ENCODE measurements at places on chromosomes 13 and 19. TPM values are rescaled to one million over a fixed set of nuclear protein-coding genes. Genes with fewer than 3 reads are reported as not detected.

DNA sequence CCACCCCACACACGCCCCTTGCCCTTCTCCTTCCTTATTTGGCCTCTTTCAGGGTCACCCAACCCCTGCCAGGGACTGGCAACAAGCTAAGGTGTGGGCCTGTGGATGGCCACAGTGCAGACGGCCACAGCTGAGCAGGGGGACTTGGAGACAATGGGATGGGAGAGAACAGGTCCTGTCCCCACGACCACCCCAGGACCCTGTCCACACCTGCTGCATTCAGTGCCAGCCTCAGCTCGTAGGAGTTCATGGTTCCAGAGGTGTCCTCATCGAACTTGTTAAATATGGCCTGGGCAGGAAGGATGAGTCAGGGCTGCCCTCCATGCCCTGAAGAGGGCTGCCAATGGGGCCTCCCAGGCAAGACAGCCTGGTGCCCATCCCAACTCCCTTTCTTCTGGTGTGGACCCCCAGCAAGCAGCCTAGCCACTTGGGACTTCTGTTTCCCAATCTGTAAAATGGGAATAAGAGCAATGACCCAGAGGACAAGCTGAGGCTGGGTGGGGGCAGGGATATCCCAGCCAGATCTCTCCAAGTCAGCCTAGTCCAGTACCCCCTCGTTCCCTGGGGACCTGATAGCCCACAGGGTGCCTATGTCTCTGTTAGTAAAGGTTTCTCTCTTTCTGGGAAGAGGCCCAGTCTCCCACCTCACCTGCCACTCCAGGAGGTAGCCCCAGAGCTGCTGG, 10.6 kb downstream of the CAPN12 start:
- peaks cover 9% of the 10 kb centered on the region for H3K36me3 ChIP-seq
- no peak for DNase-seq
- peak overlapping the region; percentile 88 for H3K27ac ChIP-seq
- H3K4me1 ChIP-seq = peaks cover 11% of the 10 kb centered on the region
- peaks cover 10% of the 10 kb centered on the region for H3K27me3 ChIP-seq
- no peak overlapping the region for H3K4me3 ChIP-seq

- DNase-seq = no peak
- H3K36me3 ChIP-seq = peaks cover 10% of the 10 kb centered on the region
- no peaks in the 10 kb centered on the region for H3K27me3 ChIP-seq
- H3K27ac ChIP-seq = peak overlapping the region; percentile 91
Measured at GRCh38 chr13:98326291-98326690, 149.2 kb upstream of the RNF113B start.

DNA sequence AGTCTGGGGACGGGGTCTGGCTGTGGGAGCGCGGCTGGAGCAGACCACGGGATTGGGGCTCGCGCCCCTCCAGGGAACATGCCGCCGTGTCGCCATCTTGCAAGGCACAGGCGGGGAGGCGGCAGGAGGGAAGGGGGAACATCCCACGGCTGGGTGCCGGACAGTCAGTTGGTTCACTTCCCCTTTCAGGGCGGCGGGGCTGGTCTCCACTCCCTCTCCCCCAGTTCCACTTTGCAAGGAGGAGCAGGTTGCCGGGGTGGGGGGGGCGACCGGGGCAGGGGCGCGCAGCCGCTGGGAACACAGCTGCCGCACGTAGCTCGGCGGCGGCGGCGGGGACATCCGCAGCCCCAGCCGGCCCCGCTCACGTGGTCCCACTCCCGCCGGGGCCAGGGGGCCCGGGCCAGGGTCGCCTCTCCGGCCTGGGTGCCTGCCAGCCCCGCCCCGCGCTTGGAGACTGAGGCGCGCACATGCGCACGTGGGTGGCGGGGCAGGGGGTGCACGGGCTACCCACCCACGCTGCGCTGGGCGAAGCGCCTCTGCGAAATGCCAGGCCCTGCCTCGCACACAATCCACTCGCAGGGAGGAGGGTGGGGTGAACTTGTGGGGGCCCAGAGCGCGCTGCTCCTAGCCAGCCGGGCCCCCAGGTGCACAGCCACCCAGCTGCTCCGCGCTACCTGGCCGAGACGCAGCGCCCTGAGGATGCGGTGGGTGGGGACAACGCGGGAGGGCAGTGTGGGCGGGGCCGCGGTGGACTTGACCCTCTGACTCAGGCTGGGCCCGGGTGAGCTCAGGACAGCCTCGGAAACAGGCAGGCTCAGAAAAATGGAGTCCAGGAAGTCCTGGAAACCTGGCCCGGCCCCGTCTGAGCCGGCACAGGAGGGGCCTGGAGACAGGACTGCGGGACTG, 6.4 kb downstream of the KLF16 start:
- no peaks in the 10 kb centered on the region for H3K36me3 ChIP-seq
- peaks cover 18% of the 10 kb centered on the region for H3K4me1 ChIP-seq
- H3K4me3 ChIP-seq = peak overlapping the region; percentile 74
- H3K27me3 ChIP-seq = peaks cover 10% of the 10 kb centered on the region
- DNase-seq = no peak
- peak overlapping the region; percentile 76 for H3K27ac ChIP-seq

DNA sequence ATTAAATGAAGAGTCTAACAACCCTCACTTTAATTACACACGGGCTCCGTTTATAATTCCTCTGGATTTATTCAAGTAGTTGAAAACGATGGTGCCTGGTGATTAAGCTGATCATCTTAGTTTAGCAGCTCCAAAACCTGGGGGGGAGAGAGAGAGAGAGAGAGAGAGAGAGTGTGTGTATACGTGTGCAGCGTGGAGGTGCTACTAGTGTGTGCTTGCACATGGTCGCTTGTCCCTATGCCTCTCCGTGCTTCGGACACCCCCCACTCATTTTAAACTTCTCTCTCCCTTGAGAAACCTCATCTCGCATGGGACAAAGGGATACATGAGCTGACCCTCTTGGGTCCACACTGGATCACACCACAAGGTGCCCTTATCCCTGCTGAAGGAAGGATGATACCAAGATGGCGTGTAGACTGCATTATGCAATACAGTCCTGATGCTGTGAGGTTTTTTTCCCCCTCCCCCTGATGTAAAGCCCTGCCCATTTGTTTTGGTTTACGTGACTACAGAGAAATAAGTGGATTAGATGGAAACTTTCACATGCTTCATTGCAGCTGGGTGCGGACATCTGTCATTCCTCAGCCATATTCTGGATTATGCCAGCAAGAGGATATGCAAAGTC, 320.8 kb downstream of the ZNF536 start:
- H3K4me1 ChIP-seq = peaks cover 65% of the 10 kb centered on the region
- no peak for DNase-seq
- no peaks in the 10 kb centered on the region for H3K36me3 ChIP-seq
- H3K27me3 ChIP-seq = peaks cover 39% of the 10 kb centered on the region
- peak overlapping the region; percentile 60 for H3K27ac ChIP-seq
- peak overlapping the region; percentile 77 for H3K4me3 ChIP-seq

DNA sequence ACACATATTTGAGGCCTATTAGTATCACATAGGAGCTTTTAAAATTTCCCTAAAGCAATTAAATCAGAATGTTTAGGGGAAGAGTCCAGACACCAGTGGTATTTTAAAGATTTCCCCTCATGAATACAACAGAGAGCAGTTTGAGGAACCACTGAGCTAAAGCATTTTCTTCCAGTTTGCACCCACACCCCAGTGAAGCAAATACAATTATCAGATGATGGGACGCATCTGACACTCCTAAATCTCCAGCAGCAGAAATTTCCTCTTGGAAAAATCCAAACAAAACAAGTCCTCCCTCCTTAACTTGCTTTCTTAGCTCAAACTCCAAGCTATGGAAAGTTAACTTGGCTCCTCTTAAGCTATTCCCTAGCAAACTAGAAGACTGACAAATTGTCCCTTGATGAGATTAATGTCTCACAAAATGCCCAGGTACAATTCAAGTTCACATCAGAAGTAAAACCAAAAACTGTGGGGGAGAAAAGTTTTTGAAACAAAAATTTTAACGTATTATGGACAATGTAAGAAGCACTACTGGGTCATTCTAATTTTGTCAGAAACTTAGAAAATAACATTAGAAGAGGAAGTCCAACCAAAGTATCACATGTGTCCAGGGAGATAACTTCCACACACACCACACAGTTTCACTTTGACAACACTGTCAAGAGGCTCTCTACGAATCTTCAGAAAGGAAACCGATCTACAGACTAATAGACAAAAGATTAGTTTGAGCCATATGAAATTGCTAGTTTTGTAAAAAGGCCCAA, 74.1 kb downstream of the ABCC4 start:
- no peak overlapping the region for H3K27ac ChIP-seq
- no peaks in the 10 kb centered on the region for H3K36me3 ChIP-seq
- no peaks in the 10 kb centered on the region for H3K27me3 ChIP-seq

- H3K4me1 ChIP-seq = no peaks in the 10 kb centered on the region
- no peak overlapping the region for H3K4me3 ChIP-seq
- H3K27me3 ChIP-seq = peaks cover 6% of the 10 kb centered on the region
- no peaks in the 10 kb centered on the region for H3K36me3 ChIP-seq
Measured at GRCh38 chr19:13492128-13492527, 14.2 kb downstream of the CACNA1A start.

- H3K4me3 ChIP-seq = peak overlapping the region; percentile 77
- no peak for DNase-seq
- H3K4me1 ChIP-seq = peaks cover 10% of the 10 kb centered on the region
- H3K27ac ChIP-seq = no peak overlapping the region
- peaks cover 15% of the 10 kb centered on the region for H3K27me3 ChIP-seq
Measured at GRCh38 chr19:11539495-11540365, 1.1 kb downstream of the CNN1 start.

- H3K27me3 ChIP-seq = peaks cover 17% of the 10 kb centered on the region
- no peak overlapping the region for H3K4me3 ChIP-seq
- H3K4me1 ChIP-seq = no peaks in the 10 kb centered on the region
- no peak overlapping the region for H3K27ac ChIP-seq
- no peak for DNase-seq
Measured at GRCh38 chr13:97809576-97809975, 143.9 kb upstream of the IPO5 start.

The LHB gene
- not detected for total RNA-seq

- H3K4me1 ChIP-seq = no peaks in the 10 kb centered on the region
- peaks cover 3% of the 10 kb centered on the region for H3K27me3 ChIP-seq
- no peak overlapping the region for H3K4me3 ChIP-seq
- H3K27ac ChIP-seq = no peak overlapping the region
- no peaks in the 10 kb centered on the region for H3K36me3 ChIP-seq
Measured at GRCh38 chr19:53696951-53697350, 65.2 kb downstream of the DPRX start.

DNA sequence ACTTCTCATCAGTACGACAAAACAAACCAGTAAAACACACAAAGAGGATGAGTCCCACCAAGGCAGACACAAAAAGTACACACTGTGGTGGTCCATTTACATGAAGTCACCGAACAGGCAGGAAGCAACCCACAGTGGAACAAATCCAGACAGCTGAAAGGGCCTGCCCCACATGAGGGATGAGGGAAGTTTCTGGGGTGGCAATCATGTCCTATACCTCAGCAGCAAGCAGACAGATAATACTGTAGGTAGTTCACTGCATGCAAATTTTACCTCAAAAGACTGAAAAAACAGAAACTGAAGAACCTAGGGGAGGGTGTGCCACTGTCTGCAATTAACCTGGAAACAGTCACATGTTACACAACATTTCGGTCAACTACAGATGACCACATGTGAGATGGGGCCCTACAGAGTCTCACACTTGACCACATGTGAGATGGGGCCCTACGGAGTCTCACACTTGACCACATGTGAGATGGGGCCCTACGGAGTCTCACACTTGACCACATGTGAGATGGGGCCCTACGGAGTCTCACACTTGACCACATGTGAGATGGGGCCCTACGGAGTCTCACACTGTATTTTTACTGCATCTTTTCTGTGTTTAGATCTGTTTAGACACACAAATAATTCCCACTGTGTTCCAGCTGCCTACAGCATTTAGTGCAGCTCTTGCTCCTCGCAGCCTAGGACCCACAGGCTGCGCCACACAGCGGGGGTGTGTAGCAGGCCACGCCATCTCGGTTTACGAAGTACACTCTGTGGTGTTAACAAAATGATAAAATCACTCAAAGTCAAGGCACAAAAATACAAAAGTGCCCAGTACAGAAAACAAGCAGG, 22.2 kb downstream of the PCID2 start:
- H3K4me3 ChIP-seq = no peak overlapping the region
- DNase-seq = no peak
- H3K27ac ChIP-seq = no peak overlapping the region

- DNase-seq = no peak
- H3K4me1 ChIP-seq = peaks cover 6% of the 10 kb centered on the region
- no peaks in the 10 kb centered on the region for H3K36me3 ChIP-seq
- H3K27ac ChIP-seq = peak overlapping the region; percentile 40
Measured at GRCh38 chr19:5547881-5548280, 19.9 kb downstream of the TINCR start.

The ZNF566 gene
- total RNA-seq = 22.1 TPM

GRCh38 chr13:77909827-77910226, 8.8 kb downstream of the EDNRB start:
- no peaks in the 10 kb centered on the region for H3K36me3 ChIP-seq
- H3K27me3 ChIP-seq = no peaks in the 10 kb centered on the region
- no peak for DNase-seq
- no peak overlapping the region for H3K4me3 ChIP-seq
- H3K4me1 ChIP-seq = no peaks in the 10 kb centered on the region

- no peaks in the 10 kb centered on the region for H3K4me1 ChIP-seq
- DNase-seq = no peak
- H3K27me3 ChIP-seq = no peaks in the 10 kb centered on the region
- H3K4me3 ChIP-seq = no peak overlapping the region
Measured at GRCh38 chr13:27125357-27126282, 46.0 kb downstream of the USP12 start.

DNA sequence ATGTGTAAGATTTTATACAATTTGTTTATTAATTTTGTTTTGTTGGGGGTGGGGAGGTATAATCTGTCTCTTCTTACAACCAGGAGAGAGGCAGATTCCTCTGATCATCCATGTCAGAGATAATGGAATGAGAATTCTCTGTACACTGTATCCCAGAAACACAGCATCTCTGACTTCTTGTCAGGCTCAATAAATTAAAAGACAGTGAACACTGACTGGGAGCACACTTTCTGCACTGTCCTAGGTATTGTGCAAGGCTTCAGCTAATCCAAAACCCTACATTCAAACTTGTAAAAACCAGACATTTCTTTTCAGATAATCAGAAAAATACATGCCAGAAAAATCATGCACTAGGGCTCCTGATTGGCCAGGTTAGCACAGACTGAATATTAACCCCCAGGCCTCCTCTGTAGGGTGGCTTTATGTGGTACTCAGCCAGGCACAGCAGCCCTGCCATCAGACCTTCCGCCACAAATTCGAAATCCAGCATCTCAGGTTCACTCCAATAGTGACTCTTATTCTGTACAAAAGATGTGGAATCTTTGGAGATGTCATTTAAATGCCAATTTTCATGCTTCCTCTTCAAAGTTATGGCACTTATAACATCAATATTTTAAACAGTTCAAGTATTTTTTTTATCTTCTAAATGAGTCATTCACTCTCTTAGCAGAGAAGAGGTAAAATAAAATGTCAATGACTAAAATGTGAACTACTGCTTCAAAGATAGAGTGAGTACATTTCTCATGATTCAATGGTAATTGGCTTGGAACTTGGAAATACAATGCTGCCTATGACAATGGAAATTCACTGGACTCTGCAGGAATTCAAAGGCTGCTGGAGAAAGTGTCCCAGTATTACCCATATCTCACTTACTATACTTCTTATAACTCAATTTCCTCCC, 211.5 kb downstream of the KLF12 start:
- H3K4me3 ChIP-seq = no peak overlapping the region
- H3K36me3 ChIP-seq = peaks cover 12% of the 10 kb centered on the region
- H3K27me3 ChIP-seq = no peaks in the 10 kb centered on the region
- no peak overlapping the region for H3K27ac ChIP-seq
- no peak for DNase-seq

The RAB3D gene
- 77.5 TPM for total RNA-seq

All from type B pancreatic cell (in vitro differentiated cells).